ENCODE measurements at places on chromosomes 6 and 20. TPM values are rescaled to one million over a fixed set of nuclear protein-coding genes. Genes with fewer than 3 reads are reported as not detected.

DNA sequence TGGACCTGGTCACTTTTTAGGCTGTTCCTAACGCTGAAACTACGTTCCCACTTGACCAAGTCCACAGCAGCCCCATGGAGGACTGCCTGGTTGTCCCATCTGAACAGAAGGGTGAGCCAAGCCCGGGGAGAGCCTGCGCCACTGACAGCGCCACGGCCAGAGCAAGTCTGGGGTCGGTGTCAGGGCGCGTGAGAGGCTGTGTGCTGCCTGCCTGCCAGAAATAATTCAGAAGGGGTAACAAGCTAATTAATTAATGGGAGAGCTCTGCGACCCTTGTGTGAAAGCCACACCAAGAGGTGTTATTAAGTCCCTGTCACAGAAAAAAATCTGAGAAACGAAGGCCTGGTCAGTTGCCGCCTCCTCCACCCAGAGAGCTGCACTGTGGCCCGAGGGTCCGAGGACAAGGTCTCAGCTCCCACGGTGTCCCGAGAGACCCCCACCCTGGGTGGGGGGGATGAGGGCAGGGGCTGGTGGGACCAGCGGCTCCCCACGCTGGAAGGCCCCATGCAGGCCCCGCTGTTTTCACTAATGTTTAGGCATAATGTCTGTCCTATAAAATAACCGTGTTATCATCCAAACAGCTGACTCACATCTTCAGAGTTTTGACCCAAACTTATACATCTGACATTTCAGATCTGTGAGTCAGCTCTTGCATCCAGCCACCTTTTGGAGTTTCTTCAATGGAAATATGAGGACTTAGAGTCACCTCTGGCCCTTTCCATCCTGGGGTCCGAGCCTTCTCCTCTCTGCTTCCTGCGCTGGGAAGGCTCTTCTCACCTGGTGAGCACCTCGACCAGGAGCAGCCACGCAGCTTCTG is 58.5 kb downstream of the DLL1 start:
- DNase-seq, result no peak

The TNNC2 gene
- total RNA-seq, result 1.1 TPM

GRCh38 chr6:98836962-98837944 is 2.9 kb downstream of the POU3F2 start:
- no peak for DNase-seq

DNA sequence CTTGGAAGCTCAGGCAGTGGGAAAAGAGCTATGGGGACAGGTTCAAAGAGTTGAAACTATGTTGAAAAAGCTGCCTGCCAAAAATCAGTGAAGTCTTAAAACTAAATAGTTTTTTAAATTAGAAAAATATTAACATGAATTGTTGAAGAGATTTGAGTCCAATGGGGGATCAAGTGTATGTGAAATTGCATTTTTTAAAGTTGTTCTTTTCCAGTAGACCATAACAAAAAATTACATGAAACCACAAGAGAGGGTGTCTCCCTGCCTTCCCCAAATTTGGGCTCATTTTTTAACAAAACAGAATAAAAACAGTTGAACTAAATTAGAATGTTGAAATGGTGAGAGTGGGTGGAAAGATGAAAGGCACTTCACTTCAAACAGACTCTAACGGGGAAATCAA is 31.5 kb upstream of the COL10A1 start:
- DNase-seq, result no peak

DNA sequence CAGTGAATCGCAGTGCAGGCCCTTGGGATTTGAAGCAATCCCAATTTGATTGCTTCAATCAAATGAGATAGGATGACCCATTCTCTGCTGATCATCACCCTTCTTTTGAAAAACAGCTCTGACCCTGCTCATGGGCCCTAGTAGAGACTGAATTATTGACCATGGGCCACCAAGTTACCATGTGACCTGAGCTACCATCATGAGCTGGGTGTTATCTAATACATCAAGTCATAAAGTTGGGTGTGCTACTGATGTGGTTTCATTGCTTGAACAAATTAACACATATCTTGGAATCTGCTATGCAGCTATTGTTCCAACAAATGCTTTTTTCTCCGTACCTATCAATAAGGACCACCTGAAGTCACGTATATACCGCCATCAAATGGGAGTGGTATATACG is 54.8 kb upstream of the CNKSR3 start:
- no peak for DNase-seq

- DNase-seq, result no peak
These were observed 1.4 kb upstream of the CEP43 start for GRCh38 chr6:166997768-166998255.

- DNase-seq, result peak; percentile 24
These were observed 3.1 kb downstream of the HM13 start for GRCh38 chr20:31517373-31517772.

GRCh38 chr6:100435299-100435698 is 29.4 kb downstream of the SIM1 start:
- no peak for DNase-seq

Measured in hematopoietic multipotent progenitor cell (in vitro differentiated cells).